Activated CD8-positive, alpha-beta T cell treated with anti-CD3 and anti-CD28 coated beads for 36 hours (primary cell): ENCODE measurements at places on chromosomes 1 and 21. TPM values are rescaled to one million over a fixed set of nuclear protein-coding genes. Genes with fewer than 3 reads are reported as not detected.

DNA sequence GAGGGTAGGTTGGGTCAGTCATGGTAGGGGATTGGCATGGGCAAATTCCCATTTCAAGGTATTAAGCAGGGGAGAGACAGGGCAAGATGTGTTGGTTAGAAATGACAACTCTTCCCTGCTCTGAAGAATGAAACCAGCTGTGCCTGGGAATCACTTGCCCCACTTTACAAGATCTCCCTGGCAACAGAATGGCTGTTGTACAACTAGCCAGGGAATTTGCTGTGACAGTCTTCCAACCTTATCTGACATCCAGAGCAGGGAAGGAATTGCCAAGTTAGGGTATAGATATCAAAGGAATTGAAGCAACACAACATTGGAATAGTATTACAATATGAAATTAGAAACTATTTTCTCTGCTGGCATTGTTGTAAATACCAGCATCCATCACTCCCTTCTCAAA lies 154.7 kb downstream of the CACNA1E start:
- DNase-seq, result no peak

GRCh38 chr1:48203287-48203900 lies 19.1 kb upstream of the SLC5A9 start:
- peak; percentile 18 for DNase-seq

DNA sequence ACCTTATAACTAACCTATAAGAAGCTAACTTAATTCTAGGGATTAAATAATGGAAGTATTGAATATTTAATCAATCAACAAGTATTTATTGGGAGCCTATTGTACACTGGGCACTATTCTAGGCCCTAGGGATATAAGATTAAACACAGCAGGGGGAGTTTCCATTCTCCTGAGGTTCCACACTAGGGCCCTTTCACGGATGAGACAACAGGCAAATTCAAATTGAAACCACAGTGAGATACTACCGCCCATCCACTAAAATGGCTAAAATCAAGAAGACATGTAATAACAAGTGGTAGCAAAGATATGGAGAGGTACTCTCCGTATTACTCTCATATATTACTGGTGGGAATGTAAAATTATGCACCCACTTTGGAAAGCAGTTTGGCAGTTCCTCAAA lies 674.4 kb downstream of the KIF26B start:
- DNase-seq, result no peak

DNA sequence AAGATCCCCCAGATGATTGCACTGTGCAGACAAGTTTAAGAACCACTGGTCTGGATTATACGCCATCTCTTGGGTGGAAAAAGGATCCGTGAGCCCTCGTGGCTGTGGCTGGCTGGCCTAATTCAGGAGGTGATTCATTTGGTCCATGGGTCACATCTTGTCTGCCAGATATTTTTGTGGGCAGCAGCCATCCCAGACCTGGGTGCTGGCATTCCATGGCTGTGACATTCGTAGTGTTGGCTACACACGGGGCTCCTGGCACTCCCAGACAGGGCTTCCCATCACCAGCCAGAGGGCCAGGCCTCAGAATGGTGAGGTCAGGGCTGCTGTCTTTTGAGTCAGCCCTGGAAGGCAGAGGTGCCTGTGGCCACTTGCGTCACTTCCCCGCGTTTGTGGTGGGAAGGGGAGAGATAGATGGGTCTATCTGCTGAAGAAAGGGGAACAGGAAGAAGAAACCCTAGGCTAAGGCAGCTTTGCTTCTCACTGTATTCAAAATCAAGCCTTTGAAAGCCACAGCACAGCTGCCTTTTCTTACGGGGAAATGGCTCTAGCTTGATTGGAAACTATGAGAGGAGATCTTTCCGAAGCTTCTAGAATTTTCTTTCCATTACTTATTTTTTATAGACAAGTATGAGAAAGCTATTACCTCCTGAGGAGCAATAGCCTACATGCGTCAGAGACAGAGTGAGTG lies 32.4 kb downstream of the EIF2D start:
- peak; percentile 98 for DNase-seq

GRCh38 chr1:155125511-155125945 lies 2.1 kb upstream of the EFNA1 start:
- DNase-seq, result no peak

DNA sequence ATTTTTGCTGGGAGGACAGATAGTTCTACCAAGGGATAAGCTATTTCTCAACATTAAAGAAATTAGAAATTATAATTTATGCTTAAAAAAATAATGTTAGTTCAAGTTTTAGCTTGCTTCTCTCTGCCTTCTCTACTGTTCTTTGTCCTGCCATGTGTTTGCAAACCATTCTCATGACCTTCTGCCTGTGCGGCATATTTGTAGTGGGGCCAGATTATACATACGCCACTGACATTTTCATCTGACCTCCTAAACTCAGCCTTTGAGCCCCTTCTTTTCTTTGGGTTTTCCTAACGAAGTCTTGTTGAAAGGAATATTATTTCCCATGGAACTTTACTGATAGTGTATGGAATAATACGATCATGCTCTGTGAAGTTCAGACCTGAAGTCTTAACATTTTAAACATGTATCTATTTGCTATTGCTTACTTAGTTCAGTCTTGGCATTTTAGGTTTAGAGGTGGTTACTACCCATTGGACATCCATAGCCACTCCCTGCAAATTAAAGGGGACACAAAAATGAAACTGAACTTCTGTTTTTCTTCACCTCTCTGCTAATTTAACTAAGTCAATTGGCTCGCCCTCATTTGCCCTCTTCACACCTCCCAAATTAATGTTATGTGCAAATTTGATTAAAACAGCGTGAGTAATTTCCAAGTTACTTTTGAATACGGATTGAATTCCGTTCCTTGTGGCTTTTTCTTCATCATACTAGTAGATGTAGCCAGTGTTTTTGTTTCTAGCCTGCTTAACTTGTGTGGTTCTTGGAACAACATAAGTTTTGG lies 15.6 kb downstream of the LRRC8D start:
- no peak for DNase-seq

GRCh38 chr21:35868005-35868868 lies 192.1 kb downstream of the SETD4 start:
- no peak for DNase-seq

- DNase-seq, result no peak
Observed at GRCh38 chr1:77394166-77394565, 112.3 kb downstream of the AK5 start.

Gene HSF2BP
- 1.5 TPM for total RNA-seq
